NCI-H1694 (cell line): ENCODE measurements at places on chromosomes 11 and 22.

DNA sequence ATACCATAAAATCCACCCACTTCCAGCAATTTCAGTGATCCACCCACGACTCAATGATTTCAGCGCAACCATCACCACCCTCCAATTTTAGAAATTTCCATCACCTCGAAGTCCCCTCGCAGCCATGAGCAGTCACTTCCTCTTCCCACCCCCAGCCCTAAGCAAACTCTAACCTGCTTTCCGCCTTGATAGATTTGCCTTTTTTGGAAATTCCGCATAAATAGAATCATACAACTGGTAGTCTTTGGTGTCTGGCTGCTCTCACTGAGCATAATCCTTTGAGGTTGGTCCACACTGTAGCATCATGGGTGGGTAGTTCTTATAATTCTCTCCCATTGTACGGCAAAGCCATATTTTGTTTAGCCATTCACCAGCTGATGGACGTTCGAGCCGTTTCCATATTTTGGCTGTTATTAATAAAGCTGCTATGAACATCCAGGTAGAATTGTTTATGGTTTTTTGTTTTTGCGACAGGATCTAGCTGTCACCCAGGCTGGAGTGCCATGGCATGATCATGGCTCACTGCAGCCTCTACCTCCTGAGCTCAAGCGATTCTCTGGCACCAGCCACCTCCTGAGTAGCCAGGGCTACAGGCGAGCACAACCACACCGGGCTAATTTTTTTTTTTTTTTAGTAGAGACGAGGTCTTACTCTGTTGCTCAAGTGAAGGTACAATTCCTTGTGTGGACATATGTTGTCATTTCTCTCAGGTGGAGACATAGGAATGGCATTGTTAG, 16.0 kb downstream of the PIM3 start:
- DNase-seq = no peak

GRCh38 chr22:48070083-48070482, 1307.6 kb downstream of the TBC1D22A start:
- no peak for DNase-seq

- no peak for DNase-seq
Measured at GRCh38 chr22:20245577-20246367, 22.3 kb downstream of the RTN4R start.

- no peak for DNase-seq
Measured at GRCh38 chr22:19149047-19149883, 827 bp downstream of the GSC2 start.

DNA sequence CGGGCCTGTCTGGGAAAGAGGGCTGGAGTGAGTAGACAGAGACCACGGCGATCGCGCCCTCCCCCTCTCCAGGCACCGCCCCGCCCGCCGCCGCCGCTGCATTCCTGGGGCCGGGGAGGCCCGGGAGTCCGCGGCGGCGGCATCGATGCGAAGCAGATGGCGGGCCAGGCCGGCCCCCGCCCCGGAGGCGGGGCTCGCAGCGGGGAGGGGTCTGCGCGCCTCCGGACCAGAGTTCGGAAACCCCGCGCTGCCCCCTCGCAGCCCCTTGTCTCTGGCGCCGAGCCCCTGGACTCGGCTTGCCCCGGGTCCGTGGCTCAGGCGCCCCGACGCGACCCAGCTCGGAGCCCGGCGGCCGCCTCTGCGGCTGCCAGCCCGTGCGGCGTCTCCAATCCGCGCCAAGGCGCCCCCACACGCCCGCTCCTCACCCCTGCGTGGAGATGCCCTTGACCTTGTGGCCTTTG, 1.3 kb downstream of the SCARF2 start:
- no peak for DNase-seq

GRCh38 chr11:73787643-73788558, at the start of gene MRPL48:
MRPL48 (plus strand) TSS chr11:73787874; CDS start chr11:73787972, 98 bp downstream.
- peak; percentile 88 for DNase-seq

DNA sequence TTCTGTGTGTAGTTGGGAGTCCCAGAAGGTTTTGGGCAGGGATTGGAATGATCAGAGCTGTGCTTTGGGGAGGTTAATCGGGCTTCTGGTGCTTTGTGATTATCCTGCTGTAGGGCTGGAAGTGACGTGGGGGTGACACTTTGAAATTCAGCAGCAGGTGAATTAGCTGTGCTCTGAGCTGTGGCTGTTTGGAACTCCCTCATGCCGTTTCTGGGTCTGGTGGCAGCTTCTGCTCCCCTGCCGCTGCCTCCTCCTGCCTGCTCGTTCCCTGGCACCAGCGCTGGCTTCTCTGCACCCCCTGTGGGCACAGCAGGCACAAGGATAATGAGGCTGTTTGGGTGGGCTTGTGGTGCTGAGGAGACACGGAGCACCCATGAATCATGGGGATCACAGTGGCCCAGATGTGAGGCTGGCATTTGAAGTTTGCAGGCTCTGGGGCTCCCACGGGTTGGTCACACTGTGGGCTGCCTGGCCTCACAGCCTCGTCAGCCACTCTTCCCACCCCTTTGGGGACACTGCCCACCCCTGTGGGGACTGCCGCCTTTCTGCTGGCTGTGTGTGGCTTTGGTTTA, 49.7 kb downstream of the TBC1D22A start:
- no peak for DNase-seq
